ENCODE measurements at places on chromosomes 1 and 21.
A peak's percentile ranks its signal among the peaks of the same experiment; 100 is the strongest.

DNA sequence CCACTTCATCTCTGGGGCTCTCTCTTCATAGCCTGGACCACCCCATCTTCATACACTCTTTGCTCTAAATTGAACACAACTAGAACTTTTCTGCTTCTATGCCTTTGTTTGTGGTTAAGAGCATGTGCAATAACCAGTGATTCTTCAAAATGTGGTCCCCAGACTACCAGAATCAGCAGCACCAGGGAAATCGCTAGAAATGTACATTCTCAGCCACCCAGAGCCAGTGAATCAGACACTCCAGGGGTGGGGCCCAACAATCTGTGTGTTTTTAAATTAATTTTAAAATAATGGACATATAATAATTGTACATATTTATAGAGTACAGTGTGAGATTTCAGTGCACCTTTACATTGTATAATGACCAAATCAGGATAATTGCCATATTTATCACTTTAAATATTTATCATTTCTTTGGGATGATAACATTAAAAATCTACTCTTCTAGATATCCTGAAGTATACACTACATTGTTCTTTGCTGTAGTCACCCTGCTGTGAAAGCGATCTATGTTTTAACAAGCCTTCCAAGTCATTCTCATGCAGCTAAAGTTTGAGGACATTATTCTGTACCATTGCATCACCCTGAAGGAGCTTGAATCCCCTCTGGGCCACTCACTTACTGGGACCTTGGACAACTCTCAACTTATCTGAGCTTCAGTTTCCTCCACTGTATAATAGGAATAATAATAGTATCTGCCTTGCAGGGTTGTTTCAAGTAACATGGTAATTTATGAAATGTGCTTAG, 10.8 kb downstream of the GRHL3 start:
- no peak for DNase-seq

GRCh38 chr1:30032302-30032701, 691.1 kb downstream of the MATN1 start:
- DNase-seq = no peak

DNA sequence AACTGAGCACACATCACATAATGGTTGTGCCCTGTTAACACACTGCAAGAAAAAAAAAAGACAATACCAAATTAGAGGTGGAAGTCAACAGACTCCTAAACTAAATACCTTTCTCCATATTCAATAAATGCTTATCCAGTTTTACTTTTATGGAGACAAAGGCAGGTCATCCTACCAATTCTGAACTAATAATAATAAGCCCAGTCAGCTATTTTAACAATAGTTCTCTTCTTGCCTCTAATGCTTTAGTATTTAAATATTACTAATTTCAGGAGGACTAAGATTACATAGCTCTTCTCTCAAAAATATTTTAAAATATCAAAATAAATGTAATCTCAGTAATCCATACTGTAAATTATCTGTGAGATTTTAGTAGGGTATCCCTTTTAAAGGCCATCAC, 10.5 kb downstream of the COPA start:
- DNase-seq = no peak

DNA sequence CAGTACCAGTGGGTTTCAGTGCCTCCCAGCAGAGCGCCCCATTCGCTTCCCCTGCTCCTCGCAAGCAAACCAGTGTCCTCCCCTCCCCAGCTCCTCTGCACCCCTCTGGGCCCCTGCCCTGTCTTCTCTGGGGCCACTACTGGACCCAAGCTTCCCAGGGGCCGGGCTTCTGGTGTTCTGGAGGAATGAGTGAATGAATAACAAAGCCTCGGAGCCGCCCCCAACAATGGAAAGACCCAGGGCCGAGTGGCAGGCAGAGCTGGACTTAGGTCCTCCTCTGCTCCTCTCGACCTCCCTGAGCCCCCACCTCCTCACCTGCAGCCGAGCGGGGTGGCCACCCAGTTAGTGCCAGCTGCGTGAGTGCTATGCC, 37.6 kb downstream of the MATN1 start:
- DNase-seq = no peak

DNA sequence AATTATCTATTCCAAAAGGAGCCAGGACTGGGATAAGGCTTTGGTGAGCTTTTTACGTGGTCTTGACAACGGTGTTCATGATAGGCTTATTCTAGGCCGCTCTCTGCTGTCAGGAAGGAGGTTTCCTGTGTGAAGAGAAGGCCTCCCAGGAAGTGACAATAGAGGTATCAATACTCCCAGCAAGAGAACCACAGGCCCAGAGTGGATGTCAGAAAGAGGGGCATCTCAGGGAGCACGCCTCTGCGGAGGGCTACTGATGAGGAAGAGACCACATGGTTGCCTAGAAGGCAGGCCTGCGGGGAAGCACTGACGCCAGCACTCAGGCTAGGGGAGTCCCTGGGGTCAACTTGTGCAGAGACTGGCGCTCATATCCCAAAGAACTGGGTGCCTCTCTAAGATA, 60.4 kb downstream of the ITPKB start:
- DNase-seq = peak; percentile 52

DNA sequence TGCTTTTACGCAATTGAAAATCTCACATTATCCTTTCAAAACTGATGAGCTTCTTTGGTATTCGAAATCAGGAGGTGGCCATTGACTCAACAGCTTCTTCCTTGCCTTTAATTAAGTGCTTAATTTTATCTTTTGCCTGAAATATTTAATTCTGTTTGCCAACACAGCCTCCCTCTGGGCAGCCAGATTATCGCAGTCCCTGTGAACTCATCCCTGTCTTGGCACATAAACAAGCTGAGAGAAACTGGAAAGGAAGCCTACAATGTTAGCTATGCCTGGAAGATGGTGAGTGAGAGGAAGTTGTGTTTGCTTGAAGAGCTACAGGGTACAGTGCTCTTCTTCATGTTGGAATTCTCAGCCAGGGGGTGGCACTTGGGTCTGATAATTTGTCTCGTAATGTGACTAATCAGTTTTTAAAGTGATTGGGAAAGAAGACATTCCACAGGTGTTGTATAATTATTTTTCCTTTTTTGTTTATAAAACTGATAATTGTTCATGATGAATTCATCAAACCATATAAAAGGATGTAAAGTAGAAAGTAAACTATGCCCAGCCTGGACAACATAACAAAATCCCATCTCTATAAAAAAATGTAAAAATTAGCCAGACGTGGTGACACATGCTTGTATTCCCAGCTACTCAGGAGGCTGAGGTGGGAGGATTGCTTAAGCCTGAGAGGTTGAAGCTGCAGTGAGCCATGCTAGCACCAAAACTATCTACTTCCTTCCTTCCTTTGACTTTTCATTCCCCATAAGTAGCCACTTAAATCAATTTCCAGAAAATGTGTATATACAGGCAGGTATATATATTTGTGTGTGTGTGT, 90.1 kb upstream of the RAVER2 start:
- no peak for DNase-seq

GRCh38 chr1:44220001-44220751, 6.9 kb downstream of the DMAP1 start:
- no peak for DNase-seq

GRCh38 chr1:13901597-13901996, 201.6 kb downstream of the PRDM2 start:
- DNase-seq = no peak

GRCh38 chr1:2275796-2276536, 47.8 kb downstream of the SKI start:
- DNase-seq = no peak

- peak; percentile 5 for DNase-seq
Measured at GRCh38 chr1:181936269-181936668, 125.2 kb downstream of the ZNF648 start.

DNA sequence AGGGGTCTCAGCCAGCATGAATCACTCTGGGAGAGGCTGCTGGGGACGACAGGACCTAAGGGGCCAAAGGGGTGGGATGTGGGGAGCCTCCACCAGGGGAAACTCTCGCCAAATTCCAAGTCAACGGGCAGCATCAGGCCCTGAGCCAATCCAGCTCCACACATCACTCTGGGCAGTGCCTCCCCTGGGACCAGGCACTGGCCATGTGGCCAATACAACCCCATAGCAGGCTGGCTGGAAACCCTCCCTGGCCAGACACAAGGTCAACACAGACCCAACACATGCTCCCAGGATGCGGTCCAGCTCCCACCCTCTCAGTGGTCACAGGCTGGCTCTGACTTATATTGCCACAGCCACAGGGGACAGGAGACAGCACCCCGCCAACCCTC, 60.0 kb downstream of the MEGF6 start:
- no peak for DNase-seq

DNA sequence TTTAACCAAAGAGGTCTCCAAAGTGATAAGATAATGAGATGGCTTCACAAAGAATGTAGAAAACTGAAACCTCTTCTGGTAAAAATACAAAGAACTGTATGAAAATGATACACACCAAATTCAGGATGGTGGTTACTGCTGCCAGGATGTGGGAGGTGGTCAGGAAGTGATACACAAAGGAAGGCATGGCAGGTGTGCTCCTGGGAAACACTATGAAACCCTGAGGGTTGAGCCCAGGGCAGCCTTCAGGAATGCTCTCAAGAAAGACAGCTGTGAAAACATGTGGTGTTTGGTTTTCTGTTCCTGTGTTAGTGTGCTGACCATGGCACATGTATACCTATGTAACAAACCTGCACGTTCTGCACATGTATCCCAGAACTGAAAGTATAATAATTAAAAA, 109.3 kb downstream of the NTNG1 start:
- no peak for DNase-seq

GRCh38 chr1:24338447-24338846, 19.3 kb downstream of the GRHL3 start:
- DNase-seq = no peak

DNA sequence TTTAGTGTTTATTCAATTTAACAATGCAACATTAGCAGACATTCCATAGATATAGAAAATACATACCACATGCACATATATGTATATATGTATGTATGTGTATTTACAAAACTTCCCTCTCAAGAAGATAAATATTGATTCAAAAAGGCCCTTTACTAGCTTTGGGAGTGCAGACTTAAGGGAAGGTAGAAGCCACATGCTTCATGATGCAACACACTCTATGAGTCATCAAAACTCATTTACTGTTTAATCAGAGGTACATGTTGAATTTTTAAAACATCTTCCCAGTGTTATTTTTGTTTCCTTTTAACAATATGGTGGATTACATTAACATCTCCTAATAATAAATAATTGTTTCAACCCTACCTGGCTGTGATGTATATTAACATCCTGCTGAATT, 61.4 kb upstream of the KIRREL1 start:
- DNase-seq = no peak

GRCh38 chr1:199010492-199010891, 371.7 kb downstream of the PTPRC start:
- DNase-seq = no peak

DNA sequence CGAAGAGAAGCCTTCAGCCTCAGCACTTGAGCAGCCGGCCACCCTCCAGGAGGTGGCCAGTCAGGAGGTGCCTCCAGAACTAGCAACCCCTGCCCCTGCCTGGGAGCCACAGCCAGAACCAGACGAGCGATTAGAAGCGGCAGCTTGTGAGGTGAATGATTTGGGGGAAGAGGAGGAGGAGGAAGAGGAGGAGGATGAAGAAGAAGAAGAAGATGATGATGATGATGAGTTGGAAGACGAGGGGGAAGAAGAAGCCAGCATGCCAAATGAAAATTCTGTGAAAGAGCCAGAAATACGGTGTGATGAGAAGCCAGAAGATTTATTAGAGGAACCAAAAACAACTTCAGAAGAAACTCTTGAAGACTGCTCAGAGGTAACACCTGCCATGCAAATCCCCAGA, 78.4 kb downstream of the PRDM2 start:
- DNase-seq = no peak

GRCh38 chr1:160357286-160358002, 9.4 kb upstream of the NHLH1 start:
- no peak for DNase-seq

DNA sequence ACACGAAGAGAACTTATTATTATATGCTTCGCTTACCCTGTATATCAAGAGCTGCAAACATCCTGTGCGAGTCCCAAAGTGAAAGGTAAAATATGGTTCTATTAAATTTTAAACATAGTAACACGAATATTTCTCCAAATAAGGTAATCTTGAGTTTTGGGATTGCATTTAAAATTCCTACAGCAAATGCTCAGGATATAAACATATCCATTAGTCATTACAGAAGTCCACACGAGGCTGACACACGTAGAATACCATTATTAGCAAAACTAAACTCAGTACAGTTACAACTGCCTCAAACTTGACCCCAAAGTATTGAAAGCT, 282 bp upstream of the LYPLAL1 start:
- DNase-seq = no peak

- DNase-seq = no peak
Measured at GRCh38 chr21:37195059-37195458, 72.1 kb downstream of the VPS26C start.

DNA sequence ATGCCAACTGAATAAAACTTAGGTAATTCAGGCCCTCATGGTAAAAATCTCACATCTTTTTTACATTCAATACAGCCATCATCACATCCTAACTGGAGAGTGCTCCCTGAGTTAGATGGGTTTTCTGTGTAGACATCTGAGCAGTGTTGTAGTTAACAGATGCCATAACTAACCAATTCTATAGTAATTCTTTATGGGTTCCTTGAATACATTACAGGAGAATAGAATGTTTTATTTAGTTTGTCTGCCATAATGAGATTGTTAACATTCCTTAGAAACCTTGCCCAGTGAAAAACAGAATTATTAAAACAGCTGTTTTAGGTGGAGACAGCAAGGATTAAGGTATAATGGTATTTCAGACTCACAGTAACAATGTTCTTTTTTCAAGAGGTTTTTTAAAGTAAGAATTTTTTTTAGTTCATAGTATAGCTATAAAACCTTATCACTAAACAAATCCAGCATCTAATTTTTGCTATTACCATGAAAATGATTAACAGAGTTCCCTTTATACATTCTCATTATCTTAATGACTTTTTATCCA, 95.3 kb downstream of the ATP5PO start:
- no peak for DNase-seq

DNA sequence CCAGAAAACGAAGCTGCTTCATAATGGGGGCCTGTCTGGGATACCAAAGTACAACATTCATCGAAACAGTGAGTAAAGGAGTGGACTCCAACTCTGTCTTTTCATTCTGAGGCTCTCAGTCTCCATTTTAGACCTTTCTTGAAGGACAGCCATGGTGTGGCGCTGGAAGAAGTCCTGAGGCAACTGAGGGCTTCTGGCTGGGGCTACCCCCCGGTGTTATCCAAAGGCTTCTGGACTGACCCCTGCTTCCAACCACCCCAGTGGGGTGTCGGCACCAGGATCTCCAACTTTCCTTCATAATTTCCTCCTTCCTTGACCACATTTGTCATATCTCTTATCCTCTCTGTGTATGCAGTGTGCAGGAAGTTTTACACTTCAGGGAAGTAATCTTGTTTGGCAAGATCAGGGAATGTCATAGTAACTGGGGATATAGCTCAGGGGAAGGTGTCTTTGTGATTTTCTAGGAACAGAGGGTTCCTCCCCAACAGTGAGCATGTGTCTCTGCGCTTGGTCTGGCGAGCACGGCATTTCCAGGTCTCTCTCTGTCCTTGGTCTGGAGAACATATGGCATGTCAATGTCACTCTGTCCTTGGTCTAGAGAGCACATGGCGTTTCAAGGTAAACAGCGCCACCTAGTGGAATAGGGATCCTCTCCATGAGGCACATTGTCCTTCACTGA, 19.4 kb upstream of the BSDC1 start:
- peak; percentile 62 for DNase-seq

Data from activated CD4-positive, alpha-beta T cell treated with anti-CD3 and anti-CD28 coated beads, Interleukin-2, amount 50 U/mL, for 48 hours (primary cell).